ENCODE measurements at places on chromosomes 3 and 15. TPM values are rescaled to one million over a fixed set of nuclear protein-coding genes. Genes with fewer than 3 reads are reported as not detected.

DNA sequence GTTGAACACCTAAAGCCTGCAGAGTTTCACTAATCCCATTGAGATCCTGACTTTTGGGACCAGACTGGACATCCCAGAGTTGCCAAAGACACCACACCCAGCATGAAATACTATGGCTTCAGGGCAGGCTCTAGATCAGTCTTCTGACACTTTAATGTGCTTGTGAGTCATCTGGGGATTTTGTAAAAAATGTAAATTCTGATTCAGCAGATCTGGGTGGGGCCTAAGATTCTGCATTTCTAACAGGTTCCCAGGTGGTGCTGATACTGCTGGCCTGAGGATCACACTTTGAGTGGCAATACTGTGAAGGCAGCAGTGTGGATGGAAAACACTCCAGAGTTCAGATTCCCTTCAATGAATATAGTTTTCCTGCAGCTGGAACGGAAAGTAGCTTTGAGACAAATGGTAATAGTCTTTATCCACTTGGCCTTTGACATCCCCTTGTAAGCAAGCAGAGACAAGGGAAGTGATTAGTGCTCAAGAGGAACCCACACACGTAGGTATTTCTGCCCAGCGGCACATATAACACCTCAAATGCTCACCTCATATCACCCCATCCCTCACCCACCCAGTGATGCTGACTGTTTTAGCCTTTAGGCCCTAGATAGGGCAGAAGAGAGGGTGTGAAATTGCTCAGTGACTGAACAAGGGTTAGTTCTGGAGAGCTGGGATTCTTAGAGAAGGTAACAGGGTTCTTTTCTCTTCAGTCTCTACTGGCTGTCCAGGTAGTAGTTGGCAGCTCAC is 51.5 kb upstream of the GSK3B start:
- DNase-seq = no peak

GUCA1C gene
- total RNA-seq = not detected

DNA sequence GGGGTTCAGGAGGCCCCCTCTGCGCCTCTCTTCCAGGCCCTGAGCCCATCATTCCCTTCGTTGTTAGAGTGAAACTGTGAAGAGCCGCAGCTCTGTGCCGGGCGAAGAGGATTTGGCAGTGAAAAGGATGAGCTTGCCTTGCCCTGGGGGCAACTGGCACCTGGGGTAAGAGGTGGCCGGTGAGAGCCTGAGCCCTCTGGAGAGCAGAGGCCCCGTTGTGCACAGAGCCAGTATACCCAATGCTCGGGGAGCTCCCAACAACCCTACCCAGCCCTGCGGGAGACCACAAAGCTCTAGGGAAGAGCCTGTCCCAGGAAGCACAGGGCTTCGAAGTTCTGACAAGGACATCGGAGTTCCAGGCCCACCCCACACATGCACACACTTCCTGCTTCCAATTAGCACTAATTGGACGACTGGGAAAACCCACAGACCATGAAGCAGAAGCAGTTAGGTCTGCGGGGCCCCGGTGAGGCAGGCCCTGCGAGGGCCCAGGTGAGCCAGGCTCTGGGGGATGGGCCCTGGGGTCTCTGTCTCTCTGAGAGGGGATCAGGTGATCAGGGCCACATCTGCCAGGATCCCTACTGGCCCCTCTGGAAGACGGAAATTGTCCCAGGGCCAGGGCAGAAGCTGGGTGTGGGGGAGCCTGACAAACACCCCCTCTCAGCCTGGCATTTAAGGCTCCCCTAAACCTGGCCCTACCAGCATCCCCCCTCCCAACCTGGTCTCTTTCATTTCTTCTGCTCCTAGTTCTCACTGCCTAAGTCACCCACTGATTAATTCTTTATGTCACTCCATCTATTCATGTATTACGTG is 27.9 kb upstream of the SFMBT1 start:
- no peak for DNase-seq

DNA sequence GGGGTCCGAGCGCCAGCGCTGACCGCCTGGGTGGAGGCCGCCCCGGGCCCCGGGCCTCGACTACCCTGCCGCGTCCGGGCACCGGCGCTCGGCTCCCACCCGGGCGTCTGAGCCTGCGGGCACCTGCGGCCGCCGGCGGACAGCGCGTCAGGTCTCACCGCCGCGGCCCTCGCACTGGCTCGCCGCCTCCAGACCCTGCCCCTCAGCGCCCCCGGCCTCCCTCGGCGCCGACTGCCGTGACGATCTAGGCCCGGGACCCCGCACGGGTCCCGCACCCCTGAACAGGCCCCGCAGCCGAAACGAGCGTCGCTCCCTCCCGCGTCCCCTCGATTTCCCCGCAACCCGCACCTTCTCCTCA is 297 bp downstream of the PRC1 start:
- no peak for DNase-seq

DNA sequence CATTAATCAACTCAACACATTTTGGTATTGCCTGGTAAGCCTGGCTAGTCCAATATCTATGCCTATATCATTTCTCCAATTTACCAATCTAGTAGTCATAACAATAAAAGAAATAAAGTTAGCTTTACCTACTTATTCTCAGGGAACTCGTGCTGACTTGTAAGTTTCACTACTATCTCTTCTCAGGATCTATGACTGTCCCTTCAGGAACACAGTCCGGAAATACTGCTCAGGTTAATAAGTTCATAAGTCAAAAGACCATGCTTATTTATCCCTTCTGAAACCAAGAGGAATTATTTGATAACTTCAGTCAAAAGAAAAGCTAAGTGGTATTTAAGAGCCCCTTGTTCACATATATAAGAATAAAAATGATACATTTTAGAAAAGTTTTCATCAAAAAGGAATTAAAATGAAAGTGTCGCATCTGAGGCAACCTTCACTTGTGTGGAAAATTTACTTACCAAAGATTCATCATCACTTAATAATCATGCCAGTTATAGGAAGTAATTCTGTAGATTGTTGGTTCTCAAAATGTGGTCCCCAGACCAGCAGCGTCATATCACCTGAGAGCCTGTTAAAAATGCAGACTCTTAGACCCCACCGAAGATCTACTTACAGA is 15.5 kb upstream of the THRB start:
- no peak for DNase-seq

DNA sequence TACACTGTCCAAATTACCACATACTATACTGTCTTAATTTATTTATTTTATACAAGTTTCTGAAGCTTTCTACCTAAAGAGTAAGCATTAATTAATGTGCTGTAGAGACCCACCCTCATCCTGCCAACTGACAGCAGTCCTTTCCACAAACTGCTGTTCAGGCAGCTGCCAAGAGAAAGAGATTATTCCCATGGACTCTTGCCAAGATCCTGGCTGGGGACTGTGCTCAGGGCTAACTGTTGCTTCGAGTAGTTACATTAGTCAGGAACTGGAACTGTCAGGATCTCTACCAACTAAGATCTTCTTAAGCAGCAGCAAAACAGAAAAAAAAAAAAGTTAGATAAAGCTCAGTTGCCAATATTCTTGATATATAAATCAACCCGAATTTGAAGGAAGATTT is 398.8 kb downstream of the MECOM start:
- no peak for DNase-seq

- DNase-seq = no peak
Observed at GRCh38 chr3:25747033-25747432, 36.2 kb downstream of the NGLY1 start.

DNA sequence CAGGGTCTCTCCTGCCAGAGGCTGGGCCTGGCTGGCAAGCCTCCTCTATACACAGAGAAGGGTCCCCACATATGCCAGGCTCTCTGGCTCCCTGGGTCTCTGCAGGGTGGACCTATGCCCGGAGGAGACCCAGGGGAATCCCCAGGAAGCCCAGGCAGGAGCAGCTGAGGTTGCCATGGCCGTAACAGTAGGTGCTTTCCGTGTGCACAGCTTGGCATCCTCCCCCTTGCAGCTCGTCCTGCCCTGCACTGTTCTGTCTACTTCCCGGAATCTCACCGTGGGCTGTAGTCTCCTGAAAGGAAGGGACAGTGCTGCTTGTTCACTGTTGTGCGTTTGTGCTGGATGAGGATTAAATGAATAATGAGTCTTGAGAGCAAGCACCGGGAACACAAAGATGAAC is 47.8 kb downstream of the DAPK2 start:
- DNase-seq = no peak

LRRN1 gene
- total RNA-seq = 0.22 TPM

DNA sequence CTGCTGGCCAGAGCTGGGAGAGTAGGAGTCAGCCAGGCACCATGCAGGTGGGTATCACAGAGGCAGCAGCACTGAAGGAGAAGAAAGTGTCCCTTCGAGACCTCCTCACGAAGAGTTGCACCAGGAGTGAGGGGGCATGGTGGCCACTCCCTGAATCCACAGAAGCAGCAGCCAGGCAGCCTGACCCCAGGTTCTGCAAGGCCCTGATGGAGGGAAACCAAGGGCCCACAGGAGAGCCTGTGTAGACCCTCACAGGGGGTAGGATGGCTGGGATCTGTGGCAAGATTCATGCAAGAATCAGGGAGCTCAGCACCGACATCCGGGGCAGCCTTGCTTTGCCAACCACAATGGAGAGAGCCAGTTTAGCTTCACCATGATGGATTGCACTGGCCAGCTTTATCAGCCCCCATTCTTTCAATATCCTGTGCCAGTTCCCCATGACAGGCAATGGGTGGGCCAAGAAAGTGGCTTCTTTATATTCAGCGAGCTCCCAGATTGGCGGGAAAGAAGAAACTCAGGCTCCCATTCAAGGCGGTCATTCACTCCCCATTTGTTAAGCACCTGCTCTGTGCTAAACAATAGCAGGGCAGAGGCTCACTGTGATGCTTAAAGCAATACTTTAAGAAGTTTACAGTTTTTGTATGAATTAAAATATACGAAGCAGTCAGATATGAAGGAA is 33.5 kb upstream of the TBC1D21 start:
- no peak for DNase-seq

GRCh38 chr3:118988198-118989130 is 46.2 kb downstream of the IGSF11 start:
- no peak for DNase-seq

DNA sequence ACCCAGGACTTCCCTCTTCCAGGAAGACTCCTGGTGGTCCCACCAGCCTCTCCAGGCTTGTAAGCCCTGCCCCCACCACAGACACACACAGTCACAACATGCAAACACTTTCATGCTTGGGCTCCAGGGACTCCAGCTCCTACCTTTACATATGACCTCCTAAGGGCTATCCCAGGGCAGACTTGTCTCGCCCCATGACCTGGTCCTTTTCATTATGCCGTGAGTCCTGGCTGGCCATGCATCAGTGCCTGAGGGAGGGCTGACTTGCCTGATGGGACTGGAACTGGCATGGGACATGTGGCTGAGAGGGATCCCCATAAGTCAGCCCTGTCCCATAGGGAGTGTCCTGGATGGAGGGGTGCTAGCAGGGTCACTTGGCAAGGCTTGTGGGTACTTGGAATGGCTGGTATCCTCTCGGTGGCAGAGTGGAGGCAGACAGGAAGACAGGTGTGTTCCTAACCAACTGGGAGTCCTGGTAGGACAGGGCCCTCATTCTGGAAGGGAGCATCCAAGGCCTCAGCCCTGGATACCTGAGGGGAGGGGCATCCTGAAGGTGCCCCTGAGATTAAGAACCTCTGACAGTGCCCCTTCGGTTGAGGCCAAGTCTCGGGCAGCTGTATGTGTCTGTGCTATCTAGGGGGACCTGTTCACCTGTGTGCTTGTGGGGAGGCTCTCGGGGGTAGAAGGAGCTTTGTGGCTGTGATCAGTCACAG is 540 bp upstream of the HHATL start:
- DNase-seq = no peak

All from CD4-positive, alpha-beta memory T cell (primary cell).